NCI-H2171 treated with DMSO at 0.1 percent for 48 hours (cell line): ENCODE measurements at places on chromosomes 4 and X.

DNA sequence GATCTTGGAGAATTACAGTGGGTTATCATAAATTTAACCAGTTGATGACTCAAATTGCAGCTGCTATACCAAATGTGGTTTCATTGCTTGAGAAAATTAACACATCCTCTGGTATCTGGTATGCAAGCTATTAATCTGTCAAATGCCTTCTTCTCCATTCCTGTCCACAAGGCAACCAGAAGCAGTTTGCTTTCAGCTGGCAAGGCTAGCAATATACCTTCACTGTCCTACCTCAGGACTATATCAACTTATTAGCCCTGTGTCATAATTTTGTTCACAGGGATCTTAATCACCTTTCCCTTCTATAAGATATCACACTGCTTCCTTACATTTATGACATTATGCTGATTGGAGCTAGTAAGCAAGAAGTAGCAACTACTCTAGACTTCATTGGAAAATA, 110.0 kb upstream of the GPC3 start:
- no peak for DNase-seq

DNA sequence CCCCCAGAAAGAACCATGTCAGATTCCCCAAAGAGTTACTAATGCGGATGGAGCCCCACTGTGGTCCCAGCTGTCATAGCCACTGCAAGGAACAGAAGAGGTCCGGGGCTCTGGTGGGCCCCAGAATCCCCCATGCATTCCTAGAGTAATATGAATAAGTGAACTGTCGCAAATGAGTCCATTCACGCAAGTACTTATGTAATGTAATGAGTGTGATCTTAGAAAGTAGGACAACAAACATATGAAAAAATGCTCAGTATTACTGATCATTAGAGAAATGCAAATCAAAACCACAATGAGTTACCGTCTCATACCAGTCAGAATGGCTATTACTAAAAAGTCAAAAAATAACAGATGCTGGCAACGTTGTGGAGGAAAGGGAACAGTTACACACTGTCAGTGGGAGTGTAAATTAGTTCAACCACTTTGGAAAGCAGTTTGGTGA, 141.5 kb upstream of the RBPJ start:
- no peak for DNase-seq

- DNase-seq, result no peak
Observed at GRCh38 chr4:164307262-164307661, 446.7 kb upstream of the SMIM31 start.

DNA sequence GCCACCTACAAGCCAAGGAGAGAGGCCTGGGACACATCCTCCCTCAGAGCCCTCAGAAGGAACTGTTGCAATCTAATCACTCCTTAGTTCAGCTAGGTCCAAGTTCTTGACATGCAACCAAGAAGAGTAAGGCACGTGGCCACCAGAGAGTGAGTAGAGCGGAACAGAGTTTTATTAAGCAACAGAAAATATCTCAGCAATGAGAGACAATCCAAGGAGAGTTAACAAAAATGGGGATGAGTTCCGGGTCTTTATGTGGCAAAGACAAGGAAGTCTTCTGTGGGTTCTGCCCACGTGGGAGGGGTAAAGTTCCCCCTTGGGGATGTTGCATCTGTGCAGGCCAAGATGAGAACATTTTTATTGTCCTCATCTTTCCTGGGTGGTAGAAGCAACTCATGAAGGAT, 38.5 kb upstream of the PROM1 start:
- no peak for DNase-seq

DNA sequence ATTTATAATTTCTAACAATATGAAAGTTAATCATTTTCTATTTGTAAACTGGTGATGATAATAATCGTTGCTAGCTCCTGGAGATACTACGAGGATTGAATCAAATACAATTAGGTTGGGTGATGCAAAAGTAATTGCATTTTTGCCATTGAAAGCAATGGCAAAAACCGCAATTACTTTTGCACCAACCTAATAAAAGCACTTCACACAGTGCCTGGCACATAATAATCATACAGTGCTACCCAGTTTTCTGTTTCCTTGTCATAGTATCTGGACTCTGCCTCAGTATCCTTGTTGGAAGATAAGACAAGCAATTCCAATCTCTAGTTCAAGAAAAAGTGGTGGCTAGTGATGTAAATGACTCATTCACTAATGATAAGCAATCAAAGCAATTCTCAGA, 176.8 kb upstream of the TRPC5 start:
- DNase-seq, result no peak
